Activated naive CD8-positive, alpha-beta T cell treated with anti-CD3 and anti-CD28 coated beads, Interleukin-2, amount 10 ng/mL, durations not matched to agents 7 days and 5 days (primary cell): ENCODE measurements at places on chromosomes 1 and 21. TPM values are rescaled to one million over a fixed set of nuclear protein-coding genes. Genes with fewer than 3 reads are reported as not detected.

GRCh38 chr21:14943616-14944015, 121.2 kb downstream of the NRIP1 start:
- no peaks in the 10 kb centered on the region for H3K36me3 ChIP-seq
- H3K27ac ChIP-seq: no peak overlapping the region
- H3K4me1 ChIP-seq: no peaks in the 10 kb centered on the region
- H3K4me3 ChIP-seq: no peak overlapping the region
- DNase-seq: no peak

GRCh38 chr1:173532237-173532636, 55.1 kb downstream of the PRDX6 start:
- H3K4me1 ChIP-seq: peaks cover 16% of the 10 kb centered on the region
- H3K27me3 ChIP-seq: no peaks in the 10 kb centered on the region
- H3K4me3 ChIP-seq: peak overlapping the region; percentile 32
- peaks cover 6% of the 10 kb centered on the region for H3K36me3 ChIP-seq

DNA sequence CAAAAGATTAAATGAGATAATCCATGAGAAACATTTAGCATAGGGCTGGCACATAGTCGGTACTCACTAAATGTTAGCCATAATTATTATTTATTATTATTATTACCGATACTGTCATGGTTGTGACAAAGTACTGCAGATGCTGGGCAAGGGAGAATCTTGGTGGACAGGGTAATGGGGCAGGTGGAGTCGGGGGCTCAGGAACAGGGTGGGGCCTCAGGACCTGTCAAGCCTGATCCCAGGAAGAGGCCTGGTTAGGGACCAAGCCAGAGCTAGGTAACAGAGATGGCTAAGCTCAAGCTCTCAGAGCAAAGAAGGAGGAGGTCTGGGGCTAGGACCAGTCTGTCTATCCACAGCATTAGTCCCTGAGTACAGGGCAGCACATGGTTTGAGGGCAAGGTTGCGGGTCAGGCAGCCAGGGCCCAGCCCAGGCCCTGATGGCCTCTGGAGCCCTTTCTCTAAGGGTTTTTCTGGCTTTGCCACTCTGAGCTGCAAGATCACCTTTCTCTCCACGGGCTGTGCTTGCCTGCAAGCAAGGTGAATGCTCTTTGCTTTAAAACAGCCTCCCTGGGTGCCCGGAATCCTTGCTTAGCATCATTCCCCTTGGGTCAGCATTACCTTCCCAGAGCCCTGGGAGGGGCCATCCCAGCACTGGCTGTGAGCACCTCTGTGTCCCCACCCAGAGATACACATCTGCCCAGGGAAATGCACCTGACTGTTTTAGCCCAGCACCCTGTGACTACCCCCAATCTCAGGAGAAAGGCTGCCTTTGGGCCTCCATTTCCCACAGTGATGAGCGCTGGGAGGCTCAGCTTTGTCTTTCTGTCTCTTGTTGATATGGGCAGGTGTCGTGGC, 572.0 kb downstream of the PTPRU start:
- H3K27me3 ChIP-seq: peaks cover 2% of the 10 kb centered on the region
- no peak overlapping the region for H3K4me3 ChIP-seq
- no peaks in the 10 kb centered on the region for H3K36me3 ChIP-seq
- no peak for DNase-seq
- no peak overlapping the region for H3K27ac ChIP-seq

DNA sequence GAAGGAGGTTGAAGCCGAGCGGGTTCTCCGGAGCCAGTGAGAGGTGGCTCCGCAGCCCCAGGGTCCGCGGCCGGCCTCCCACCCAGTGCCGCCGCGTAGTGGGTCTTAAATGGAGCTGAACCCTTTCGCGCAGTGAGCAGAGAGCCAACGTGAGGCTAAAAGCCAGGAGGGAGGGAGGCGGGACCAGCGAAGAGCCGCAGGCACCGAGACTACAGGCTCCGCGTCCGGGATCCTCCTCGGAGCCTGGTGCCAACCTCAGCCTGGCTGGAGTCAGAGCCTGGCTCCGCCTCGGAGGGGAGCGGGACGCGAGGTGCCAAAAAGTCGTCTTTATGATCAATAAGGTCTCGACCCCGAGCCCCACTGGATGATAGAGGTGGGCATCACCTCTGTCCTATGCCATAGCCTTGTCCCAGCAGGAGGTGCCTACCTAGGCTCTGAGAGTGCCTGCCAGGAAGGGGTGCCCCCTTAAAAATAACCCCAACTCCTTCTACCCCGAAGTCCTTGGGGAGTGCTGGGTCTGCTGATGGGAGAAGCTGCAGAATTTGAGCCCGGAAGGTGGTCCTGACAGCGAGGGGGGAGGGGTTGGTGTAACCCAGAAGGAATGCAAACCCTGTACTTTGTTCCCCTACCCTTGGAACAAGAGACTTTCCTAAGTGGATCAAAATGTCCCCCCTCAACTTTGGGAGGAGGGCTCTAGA, 1.6 kb downstream of the IGSF21 start:
- H3K27me3 ChIP-seq: peaks cover 56% of the 10 kb centered on the region
- peaks cover 2% of the 10 kb centered on the region for H3K36me3 ChIP-seq
- peaks cover 3% of the 10 kb centered on the region for H3K4me1 ChIP-seq
- no peak for DNase-seq

GRCh38 chr1:212689196-212689725, 10.4 kb downstream of the BATF3 start:
- peaks cover 16% of the 10 kb centered on the region for H3K36me3 ChIP-seq
- H3K27me3 ChIP-seq: no peaks in the 10 kb centered on the region

DNA sequence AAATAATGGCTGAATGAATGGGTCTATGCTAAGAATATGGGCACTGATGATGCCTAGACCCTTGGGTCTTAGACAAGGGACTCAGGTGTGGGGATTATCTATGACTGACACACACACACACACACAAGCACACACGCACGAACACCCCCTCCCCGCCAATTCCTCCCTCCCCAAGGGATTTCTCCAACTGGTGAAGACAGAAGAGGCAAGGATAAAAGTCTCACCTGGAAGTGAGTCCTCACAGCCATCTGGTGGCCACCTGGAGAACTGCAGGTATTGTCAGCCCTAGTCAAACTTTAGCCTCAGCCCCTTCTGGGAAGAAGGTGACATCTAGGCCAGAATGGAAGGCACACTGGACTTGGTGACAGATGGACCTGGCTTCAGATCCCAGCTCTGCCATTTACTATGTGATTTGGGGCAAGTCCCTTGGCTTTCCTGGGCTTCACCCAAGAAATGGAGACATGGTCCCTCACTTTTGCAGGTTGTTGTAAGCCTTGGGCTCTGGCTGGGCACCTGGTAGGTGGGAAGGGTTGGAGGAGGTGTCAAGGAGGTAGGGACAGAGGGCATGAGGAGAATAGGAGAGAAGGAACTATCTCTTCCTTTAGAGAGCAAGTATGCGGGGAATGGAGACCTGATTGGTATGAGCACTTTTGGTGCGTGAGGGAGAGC, 4.0 kb upstream of the GPR3 start:
- peaks cover 10% of the 10 kb centered on the region for H3K4me1 ChIP-seq
- H3K36me3 ChIP-seq: no peaks in the 10 kb centered on the region
- no peak overlapping the region for H3K4me3 ChIP-seq
- DNase-seq: peak; percentile 78

DNA sequence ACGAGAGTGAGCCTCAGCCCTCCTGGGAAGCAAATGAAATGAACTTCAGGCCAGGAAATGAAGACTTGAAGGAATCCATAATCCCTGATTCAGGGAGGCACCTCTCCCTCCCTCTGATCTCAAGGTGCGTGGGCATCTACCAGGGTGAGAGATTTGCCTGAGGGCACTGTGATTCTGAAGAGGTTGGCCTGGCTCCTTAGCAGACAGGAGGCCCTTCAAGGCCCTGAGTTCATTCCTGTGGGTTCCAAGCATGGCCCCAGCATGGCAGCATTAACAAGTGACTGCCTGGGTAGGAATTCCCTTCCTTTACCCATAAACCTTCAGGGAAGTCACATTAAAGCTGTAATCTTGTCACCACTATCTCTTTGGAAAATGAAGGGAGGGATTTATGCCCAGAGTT, 29.8 kb upstream of the IFNGR2 start:
- H3K4me3 ChIP-seq: no peak overlapping the region
- peaks cover 5% of the 10 kb centered on the region for H3K36me3 ChIP-seq
- no peak overlapping the region for H3K27ac ChIP-seq

DNA sequence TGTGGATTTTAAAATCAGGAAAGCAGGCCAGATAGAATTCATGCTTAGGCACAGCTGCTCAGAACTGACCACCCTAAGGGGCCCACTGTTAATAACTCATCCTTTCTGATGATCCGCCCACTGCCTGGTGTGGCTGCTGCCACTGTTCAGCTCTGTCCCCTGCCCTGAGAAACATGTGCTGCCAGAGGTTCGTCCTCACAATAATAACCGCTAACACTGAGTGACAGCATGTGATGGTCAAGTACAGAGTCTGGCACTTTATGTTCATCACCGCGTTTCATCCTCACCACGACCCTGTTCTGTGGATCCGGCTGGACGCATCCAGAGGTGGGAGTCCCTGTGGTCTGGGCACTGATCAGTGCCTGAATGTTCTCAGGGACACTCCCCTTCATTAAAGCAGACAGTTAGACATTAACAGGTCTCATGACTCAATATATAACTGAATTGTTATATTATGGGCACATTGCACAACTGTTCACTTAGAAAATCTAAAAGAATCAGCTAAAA, 108.6 kb downstream of the SIM2 start:
- H3K4me3 ChIP-seq: no peak overlapping the region
- no peaks in the 10 kb centered on the region for H3K27me3 ChIP-seq
- H3K4me1 ChIP-seq: no peaks in the 10 kb centered on the region
- H3K36me3 ChIP-seq: no peaks in the 10 kb centered on the region
- H3K27ac ChIP-seq: no peak overlapping the region

- no peaks in the 10 kb centered on the region for H3K36me3 ChIP-seq
- no peaks in the 10 kb centered on the region for H3K4me1 ChIP-seq
- no peak for DNase-seq
- peaks cover 6% of the 10 kb centered on the region for H3K27me3 ChIP-seq
- no peak overlapping the region for H3K4me3 ChIP-seq
These were observed 60.4 kb downstream of the ARHGEF10L start for GRCh38 chr1:17599954-17600300.

GRCh38 chr1:24385160-24385940, 28.2 kb downstream of the STPG1 start:
- no peak for DNase-seq
- H3K4me1 ChIP-seq: peaks cover 19% of the 10 kb centered on the region
- peaks cover 14% of the 10 kb centered on the region for H3K36me3 ChIP-seq
- peak overlapping the region; percentile 49 for H3K27ac ChIP-seq
- no peak overlapping the region for H3K4me3 ChIP-seq

GRCh38 chr1:89525169-89525855, 683 bp downstream of the LRRC8B start:
- DNase-seq: no peak
- H3K36me3 ChIP-seq: peaks cover 11% of the 10 kb centered on the region
- no peak overlapping the region for H3K4me3 ChIP-seq
- peak overlapping the region; percentile 89 for H3K27ac ChIP-seq
- no peaks in the 10 kb centered on the region for H3K27me3 ChIP-seq
- peaks cover 19% of the 10 kb centered on the region for H3K4me1 ChIP-seq

DNA sequence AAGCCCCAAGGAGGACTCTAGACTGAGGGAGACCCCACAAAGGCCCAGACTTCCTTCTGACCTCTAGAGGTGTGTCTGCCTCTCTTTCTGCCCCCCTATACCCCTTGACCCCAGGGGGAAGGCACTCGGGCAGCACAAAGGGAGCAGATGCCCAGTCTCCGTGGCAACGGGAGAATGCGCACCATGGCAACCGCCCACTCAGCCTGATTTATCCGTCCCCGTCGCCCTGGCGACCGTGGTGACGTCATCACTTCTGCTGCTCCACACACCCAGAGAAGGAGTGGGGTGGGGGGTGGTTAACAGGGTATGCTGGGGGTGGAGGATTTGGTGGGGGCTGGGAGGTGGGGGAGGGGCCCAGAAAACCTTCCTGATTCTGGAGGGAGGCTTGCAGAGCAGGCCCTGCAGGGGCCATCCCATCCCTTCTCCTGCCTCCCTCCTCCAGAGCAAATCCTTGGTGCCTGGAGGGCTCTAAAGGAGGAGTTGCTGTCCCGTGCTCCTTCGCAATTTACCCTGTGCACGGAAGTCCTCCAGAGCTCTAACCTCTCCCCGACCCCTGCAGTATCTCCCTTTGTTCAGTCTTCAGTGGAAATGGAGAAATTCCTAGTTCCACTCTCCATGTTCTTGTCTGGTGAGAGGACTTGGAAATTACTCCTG, 6.3 kb downstream of the CELF3 start:
- peaks cover 3% of the 10 kb centered on the region for H3K4me1 ChIP-seq
- peaks cover 14% of the 10 kb centered on the region for H3K27me3 ChIP-seq
- H3K27ac ChIP-seq: no peak overlapping the region
- DNase-seq: no peak

DNA sequence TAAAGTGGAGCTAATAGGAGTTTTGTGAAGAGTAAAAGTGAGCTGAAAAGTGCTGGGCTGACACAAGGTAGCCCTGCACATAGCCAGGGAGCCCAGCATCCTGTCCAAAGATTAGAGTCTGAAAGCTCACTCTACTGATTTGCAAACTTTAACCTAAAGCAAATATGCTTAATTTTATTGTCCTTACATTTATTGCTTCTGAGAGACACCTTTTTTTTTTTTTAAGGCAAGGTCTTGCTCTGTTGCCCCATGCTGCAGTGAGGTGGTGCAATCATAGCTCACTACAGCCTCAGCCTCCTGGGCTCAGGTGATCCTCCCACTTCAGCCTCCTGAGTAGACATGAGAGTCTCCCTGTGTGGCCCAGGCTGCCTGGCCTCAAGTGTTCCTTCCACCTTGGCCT, 16.5 kb downstream of the MGST3 start:
- H3K36me3 ChIP-seq: peaks cover 2% of the 10 kb centered on the region
- H3K4me1 ChIP-seq: peaks cover 8% of the 10 kb centered on the region
- H3K27me3 ChIP-seq: peaks cover 2% of the 10 kb centered on the region
- no peak overlapping the region for H3K4me3 ChIP-seq
- no peak for DNase-seq
- H3K27ac ChIP-seq: no peak overlapping the region

GRCh38 chr21:42174173-42174572, 44.8 kb upstream of the ABCG1 start:
- peaks cover 7% of the 10 kb centered on the region for H3K27me3 ChIP-seq
- H3K36me3 ChIP-seq: no peaks in the 10 kb centered on the region
- no peak overlapping the region for H3K4me3 ChIP-seq
- DNase-seq: no peak
- H3K27ac ChIP-seq: no peak overlapping the region

Gene C8B
- total RNA-seq: not detected

Gene TLR5
- 1.8 TPM for total RNA-seq

Gene CRB1
- not detected for total RNA-seq

Gene C1orf115
- 0.25 TPM for total RNA-seq

Gene B3GALT6
- total RNA-seq: 19.6 TPM
